ENCODE measurements at places on chromosomes 11 and 22.

DNA sequence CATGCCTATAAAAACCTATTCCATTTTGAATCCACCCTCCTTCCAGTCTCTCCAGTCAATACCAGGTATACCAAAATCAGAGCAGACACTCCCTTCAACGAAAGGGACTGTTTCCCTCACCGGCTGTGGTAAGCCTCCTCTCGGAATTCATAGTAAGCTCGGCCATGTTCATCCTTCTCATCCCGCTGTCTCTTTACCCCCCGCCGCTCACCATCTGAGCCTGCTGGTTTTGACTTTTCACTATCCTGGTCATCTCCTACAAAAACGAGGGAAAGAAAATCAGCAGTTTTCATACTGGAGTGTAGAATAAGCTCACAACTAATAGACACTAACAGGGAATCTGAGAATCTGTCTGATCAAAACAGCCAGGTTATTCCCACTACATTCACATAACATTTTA is 3.1 kb downstream of the HNRNPUL2 start:
- DNase-seq: no peak

GRCh38 chr11:94776351-94777321 is 8.5 kb downstream of the AMOTL1 start:
- no peak for DNase-seq

DNA sequence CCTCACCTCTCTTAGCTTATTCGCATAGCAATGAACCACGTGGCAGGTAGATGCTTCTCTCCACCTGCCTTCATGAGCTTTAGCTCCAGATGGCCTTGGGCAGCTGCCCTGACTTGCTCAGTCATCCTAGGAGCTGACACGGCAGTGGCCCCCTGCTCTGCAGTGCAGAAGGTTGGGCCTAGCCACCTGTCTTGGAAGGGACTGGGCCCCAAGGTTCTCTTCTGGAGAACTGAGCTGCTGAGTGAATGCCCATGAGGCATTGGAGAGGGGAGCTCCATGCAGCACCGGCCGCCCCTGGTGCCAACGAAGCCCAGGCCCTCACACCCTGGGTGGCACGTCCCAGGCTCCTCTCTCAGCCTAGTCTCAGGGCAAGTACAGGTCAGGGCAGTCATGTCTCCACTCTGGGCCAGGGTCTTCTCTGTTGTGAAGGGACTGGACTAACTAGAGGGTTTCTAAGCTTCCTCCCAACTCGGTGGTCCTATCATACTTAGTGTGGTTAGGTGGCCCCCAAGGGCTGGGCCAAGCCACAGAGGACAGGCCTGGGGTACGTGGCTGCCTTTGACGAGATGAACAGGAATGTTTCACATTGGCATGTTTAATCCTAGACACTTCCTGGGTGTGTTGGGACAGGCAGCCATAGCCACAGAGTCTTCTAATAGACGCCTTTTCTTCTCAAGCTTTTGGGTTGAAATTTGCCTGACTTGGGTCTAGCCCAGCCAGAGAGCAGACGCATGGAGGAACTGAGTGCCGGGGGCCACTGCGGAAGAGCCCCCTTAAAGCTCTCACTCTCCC is 47.9 kb downstream of the ALX4 start:
- DNase-seq: no peak

GRCh38 chr11:65906602-65907001 is 6.4 kb upstream of the FOSL1 start:
- DNase-seq: no peak

DNA sequence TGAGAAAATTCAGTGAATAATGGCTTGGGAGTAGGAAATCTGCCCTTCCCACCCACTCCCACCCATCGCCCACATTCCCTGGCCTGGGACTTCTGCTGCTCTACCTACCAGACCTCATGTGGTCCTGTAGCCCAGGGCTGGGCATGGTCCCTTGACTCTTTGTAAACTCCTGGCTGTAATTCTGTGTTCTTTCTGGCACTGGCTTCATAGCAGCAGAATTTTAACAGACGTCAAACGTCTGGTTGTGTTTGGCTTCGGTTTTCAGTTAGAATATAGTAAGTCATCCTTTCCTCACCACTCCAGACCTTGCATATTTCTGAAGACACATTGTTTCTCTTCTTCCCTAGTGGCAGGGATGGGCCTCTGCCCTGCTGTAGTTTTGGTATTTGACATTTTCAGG is 210.6 kb downstream of the CSNK2A3 start:
- DNase-seq: no peak

DNA sequence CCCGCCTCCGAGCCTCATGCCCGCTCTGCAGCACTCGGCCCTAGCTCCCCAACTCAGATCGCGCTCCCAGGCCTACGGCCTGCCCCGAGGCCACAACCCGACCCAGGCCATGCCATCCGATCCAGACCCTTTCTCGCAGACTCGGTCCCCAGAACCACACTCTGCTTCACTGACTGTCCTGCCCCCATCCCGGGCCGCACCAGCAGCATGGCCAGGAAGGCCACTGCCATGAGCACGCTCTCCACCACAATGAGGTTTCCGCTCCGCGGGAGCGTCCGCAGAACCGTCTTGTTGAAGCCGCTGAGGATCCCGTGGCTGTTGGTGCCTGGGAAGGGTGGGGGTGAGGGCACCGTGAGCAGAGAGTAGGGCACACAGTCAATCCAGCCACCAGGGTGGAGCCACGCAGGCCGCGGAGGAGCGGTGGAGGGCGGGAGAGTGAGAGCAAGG is 6.4 kb downstream of the UNC93B1 start:
- no peak for DNase-seq

- DNase-seq: no peak
Observed at GRCh38 chr22:39618996-39619530, 48.5 kb downstream of the CACNA1I start.

- DNase-seq: no peak
Observed at GRCh38 chr11:47843361-47844055, 4.6 kb downstream of the NUP160 start.

- DNase-seq: peak; percentile 59
Observed at GRCh38 chr22:23713696-23714595, 23.1 kb downstream of the RGL4 start.

- DNase-seq: no peak
Observed at GRCh38 chr11:40826601-40827000, 632.9 kb downstream of the LRRC4C start.

- DNase-seq: no peak
Observed at GRCh38 chr11:128391811-128392210, 195.5 kb downstream of the ETS1 start.

DNA sequence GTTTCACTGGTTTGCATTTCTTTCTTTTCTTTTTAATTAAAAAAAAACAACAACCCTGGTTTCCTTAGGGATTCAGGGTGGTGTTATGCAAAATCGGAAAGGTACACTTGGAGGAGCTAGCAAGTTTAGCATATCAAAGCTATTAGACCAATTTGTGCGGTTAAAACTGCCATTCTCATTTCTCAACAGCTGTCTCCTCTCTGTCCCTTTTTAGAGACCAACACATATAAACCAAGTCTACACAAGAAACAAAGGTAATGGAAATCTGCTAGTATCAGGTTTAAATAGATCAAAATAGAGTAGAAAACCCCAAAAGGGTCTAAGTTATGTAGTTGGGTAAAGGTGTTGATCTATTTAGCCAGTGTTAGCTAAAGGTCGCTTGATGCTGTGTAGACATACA is 1.7 kb upstream of the SESN3 start:
- no peak for DNase-seq

GRCh38 chr11:78256962-78257361 is 68.2 kb downstream of the USP35 start:
- DNase-seq: no peak

DNA sequence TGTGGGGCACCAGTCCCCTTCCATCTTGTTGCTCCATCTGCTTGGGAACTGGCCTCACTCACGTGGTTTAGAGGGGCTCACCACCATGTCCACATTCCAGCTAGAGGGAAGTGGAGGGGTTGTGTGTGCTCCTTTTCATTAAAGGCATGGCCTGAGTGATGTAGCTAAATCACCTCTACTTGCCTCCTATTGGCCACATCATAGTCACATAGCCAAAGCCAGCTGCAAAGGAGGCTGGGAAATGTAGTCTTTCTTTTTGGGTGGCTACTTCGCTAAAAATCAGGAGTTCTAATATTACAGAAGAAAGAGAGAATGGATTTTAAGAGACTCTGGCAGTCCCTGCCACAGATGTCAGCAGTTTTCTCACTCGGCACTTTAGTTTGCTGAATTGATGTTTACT is 63.0 kb upstream of the ALX4 start:
- no peak for DNase-seq

DNA sequence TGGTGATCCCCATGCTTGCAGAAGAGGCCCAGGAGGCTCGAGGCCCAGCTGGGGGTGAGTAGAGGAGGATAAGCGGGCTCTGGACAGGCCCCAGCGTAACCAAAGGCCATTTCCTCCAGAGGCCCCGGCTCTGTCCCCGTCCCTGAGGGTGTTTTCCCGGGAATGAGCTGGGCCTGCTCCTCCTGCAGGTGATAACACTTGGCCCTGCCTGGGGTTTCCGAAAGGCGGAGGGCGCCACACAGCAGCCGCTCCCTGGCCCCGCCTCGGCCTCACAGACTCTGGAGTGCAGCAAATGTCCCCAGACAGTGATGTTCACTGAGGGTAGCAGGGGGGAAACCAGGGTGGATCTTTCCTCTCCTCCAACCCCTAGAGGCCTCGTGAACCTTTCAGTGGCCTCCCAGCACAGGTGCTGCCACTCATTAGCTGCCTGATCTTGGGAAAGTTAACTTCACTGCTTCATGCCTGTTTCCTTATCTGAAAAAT is 10.5 kb upstream of the MGAT3 start:
- no peak for DNase-seq

- DNase-seq: no peak
Observed at GRCh38 chr22:46031066-46031465, 54.1 kb upstream of the WNT7B start.

- DNase-seq: no peak
Observed at GRCh38 chr11:66048547-66049323, at the start of gene GAL3ST3. TSS of gene GAL3ST3 (minus strand) at chr11:66049161. CDS start at chr11:66045415, 3,746 bp downstream.

DNA sequence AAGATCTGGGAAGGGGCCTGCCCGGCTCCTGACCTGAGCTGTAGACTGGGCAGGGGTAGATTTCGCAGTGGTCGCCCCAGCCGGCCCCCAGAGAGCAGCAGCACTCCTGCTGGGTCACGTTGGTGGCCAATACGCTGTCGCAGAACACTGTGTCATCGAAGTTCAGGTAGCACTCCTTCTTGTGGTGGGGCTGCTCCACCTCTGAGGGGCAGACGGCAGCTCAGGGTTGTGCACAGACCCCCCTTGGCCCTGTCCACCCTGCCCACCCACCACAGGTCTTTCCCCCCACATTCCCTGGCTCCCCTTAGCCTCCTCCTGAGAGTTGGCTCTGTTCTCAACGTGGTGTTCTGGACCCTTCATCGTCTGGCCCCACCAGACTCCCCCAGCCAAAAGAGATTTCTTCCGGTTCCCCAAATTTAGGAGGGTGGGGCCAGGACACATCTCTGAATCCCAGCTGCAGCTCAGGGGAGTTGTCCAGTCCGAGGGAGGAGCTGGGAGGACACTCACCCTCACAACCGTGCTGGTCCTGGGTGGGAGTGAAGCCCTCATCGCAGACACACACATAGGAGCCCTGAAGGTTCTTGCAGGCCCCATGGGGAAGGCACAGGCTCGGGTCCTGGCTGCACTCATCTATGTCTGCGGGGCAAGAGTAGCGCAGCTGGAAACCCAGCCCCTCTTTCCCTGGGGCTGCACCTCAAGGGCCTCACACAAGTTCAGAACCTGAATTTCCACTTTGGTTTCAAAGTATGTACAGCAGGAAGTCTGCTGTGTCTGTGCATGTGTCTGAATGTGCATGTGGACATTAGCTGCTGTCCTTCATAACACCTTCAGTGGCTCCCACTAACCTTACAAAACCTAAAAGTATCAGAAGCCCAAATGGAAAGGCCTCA is 16.5 kb downstream of the SCYL1 start:
- DNase-seq: no peak

DNA sequence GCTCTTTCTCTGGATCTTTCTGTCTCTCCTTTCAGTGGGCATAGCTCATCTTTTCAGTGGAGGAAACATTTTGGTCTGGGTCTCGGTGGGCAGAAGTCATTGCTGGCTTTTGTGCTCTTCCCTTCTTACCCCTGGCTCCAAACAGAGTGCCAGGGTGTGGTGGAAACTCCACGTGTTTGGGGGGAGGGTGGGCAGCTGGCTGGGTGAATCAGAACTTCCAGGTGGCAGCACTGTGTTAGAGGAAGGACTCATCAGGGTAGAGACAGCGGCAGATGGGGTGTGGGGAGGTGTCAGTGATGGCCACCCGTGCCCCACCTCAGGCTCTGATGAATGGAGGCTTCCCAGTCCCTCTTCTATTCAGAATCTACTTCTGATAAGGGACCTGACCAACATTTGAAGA is 114.0 kb downstream of the GRIK4 start:
- DNase-seq: peak; percentile 3

DNA sequence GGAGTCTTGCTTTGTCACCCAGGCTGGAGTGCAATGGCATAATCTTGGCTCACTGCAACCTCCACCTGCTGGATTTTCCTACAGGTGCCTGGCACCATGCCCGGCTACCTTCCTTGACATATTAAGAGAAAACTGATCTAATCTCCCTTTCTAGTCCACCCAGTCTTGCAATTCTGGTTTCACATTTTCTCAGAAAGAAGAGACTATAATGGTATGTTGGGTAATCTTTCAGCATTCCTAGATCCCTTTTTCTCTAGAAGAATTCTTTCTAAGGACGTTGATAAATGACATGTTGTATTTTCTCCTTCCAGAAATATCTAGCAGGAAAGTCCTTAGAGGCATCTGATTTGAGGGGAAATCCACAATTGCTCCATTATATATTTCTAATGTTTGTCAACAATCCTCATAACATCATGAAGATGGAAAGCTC is 10.4 kb upstream of the HSPA8 start:
- DNase-seq: no peak

DNA sequence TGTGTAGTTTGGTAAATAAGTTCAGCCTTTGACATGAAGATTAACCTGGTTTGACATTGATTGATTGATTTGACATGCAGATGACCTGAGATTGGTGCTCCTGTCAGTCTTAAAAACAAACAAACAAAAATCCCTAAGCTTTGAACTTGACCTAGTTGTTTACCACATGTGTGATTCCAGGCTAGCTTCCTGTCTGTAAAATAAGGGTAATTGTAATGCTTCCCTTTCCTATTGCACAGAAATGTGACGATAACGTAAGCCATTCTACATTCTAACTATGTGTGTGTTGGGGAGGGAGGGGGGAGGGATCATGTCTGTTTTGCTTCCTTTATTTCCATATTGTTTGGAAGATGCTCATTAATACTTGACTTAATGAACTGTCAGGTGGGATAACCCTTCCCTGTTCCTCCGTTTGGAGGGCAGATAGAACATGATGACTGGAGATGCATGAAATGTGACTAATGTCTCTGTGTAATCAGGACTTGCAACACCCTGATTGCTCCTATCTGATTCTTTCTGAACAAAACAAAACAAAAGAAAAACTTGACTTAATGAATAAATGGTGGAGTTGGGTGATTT is 106.1 kb upstream of the CLMP start:
- DNase-seq: no peak
